ENCODE measurements at places on chromosomes 12 and 14. TPM values are rescaled to one million over a fixed set of nuclear protein-coding genes. Genes with fewer than 3 reads are reported as not detected.

The KRT77 gene
- not detected for total RNA-seq

GRCh38 chr12:22312336-22312735, 22.2 kb downstream of the ST8SIA1 start:
- peak; percentile 38 for DNase-seq

The BLOC1S1 gene
- total RNA-seq: 54.4 TPM

DNA sequence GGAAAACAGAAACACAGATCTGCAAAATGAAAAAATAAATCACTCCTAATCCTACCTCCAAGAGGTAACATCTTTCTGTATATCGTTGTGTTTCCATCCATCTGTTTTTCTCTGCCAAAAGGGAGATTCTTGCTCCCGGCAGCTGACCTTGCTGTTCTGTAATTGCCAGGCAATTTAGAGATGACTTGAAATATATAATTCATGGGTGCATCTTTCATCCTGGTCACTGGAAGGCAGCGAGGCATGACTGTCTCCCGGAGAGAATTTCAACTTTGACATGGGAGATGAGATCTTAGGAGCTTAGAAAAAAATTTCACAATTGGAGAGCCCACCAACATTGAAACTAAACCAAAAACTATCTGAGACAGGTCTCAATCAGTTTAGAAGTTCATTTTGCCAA, 53.0 kb downstream of the WSCD2 start:
- no peak for DNase-seq

- no peak for DNase-seq
Observed at GRCh38 chr14:38808734-38809455, 294.1 kb downstream of the SEC23A start.

- DNase-seq: no peak
Observed at GRCh38 chr14:50237427-50237826, 6.0 kb upstream of the SOS2 start.

The AACS gene
- 42.5 TPM for total RNA-seq

The AQP6 gene
- not detected for total RNA-seq

- DNase-seq: no peak
Observed at GRCh38 chr14:89465876-89466275, 48.8 kb upstream of the FOXN3 start.

DNA sequence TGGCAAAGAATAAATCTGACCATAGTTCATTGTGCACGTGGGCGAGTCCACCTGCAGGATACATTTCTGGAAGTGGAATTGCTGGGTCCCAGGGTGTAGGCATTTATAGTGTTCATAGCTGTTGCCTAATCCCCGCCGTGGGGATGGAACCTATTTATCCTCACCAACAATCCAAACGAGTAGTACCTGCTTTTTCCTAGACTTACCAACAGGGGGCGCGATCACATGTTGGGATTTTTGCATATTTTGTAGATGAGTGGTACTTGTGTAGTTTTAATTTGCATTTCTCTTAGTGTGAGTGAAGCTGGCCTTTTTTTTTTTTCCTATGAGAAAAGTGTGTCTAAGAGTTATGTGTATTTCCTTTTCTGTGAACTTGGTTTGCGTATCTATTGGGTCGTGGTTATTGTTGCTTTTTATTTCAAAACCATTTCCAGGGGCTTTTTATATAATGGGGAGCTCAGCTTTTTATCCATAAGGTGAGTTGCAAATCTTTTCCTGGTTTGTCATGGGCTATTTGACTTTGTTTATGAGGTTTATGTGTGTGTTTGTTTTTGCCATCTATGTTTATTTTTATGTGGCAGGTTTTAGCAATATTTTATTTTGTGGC, 67.2 kb downstream of the CCDC92 start:
- DNase-seq: peak; percentile 87

DNA sequence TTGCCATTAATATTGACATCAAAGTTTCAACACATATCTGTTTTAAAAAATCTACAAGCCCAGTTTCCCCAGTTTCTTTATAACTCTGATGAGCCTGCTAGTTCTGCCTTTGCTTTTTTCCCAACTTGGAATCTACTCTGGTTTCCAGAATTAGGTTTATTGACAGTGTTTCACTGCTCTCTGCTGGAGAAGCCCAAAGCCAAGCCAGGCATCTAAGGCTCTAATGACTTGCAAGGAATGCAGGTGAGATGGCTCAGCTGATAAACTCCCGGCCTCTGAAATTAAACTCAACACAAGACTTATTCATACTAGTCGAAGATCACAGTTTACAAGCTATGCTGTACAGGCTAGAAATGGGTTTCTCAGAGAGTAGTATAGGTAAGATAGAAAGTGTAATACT, 54.3 kb downstream of the HMGA2 start:
- DNase-seq: no peak

The TMEM119 gene
- 186 TPM for total RNA-seq

GRCh38 chr12:2691345-2692071, 103.3 kb upstream of the FKBP4 start:
- no peak for DNase-seq

The MORN3 gene
- 0.32 TPM for total RNA-seq

GRCh38 chr12:111408686-111409402, 3.1 kb downstream of the SH2B3 start:
- DNase-seq: no peak

The LUM gene
- 603 TPM for total RNA-seq

DNA sequence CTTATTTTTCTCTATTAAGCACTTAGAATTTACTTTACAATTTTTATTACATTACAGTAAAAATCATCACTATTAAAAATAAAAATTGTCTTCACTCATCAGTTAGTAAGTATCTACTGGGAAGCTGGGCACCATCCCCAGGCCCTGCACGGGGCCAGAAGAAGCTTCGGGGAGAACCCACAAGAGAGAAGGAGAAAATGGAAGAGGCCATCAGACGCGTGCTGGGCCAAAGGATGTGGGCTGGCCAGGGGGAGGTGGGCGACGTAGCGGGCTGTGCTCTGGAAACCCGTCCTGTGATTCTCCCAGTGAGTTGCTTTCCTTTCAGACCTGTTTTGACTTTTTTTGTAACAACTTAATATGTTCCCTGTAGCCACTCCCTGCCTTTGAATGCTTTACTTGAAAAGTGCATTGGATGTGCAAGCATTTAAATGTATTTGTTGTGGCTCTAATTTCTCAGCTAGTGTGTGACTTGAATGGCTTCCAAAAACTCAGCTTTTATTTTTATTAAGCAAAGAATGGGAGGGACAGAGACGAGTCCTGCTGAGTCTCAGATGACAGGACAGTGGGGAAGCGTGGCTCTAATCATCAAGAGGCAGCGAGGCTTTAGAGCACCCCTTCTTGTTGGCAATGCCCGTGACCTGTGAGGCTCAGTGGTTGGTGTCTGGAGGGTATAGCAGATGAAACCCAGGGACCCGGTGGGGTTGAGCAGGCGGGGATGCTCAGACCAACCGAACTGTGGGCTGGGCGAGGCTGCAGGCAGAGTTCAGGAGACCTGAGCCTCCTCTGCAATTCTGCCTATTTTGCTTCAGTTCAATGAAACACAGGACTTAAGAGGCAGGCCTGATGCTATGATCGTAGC, 38.8 kb downstream of the SYNE3 start:
- DNase-seq: peak; percentile 51

The ESRRB gene
- not detected for total RNA-seq

The GNB3 gene
- 3.9 TPM for total RNA-seq

The GRIP1 gene
- 0.32 TPM for total RNA-seq

The FBRSL1 gene
- total RNA-seq: 3.9 TPM

The PRR4 gene
- total RNA-seq: 3.5 TPM

DNA sequence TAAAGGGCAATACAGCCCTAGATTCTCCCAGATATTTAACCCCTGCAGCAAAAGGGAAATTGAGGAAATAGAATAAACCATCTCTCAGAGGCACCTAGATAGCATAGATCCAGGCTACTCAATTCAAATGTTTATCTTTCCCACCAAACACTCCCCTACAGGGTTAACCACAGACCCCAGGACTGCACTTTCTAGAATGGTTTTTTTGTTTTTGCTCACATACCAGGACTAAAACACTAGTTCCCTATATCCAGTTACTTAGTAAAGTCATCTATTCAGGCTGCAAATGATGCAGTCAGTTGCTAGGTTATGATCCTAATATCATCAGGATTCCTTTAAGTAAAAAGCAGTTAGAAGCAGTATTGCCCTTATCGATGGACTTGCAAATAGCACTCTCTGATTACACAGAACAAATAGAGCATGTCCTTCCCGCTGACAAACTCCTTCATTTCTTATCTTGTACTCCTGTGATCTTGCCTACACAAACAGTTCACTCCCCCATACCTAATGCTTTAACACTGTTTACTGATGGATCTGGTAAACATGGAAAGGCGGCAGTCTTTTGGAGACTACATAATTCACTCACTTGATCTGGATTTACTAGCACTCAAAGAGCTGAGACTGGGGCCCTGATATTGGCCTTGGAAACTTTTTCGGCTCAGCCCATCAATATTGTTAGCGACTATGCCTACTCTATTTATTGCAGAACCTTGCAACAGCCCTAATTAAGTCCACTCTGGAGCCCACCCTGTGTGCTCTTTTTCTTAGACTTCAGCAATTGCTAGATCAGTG, 257.2 kb upstream of the DIO2 start:
- no peak for DNase-seq

DNA sequence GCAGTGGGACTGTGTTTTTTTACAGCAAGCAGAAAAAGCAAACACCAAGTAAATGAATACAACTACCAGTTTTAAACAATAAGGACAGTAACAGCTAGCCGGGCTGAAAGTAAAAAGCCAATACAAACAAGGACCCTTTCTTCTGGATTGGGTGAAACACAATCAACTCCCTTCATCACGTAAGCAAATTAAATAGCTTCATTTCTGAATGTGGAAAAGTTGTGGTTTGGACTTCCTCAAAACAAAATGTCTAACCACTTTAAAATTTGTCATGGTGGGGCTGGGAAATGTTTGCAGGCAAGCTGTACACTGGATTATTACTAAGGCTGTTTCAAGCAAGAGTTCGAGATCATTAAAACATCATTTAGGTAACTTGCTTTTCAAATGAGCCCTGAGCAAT, 47.4 kb downstream of the TCHP start:
- peak; percentile 83 for DNase-seq

GRCh38 chr14:59564366-59564765, 12.2 kb downstream of the CCDC175 start:
- DNase-seq: no peak
